ENCODE measurements at places on chromosomes 3 and 15. TPM values are rescaled to one million over a fixed set of nuclear protein-coding genes. Genes with fewer than 3 reads are reported as not detected.

Gene PGBD4
- 1.6 TPM for total RNA-seq

Gene CEMIP
- total RNA-seq = 249 TPM

Gene LMOD3
- total RNA-seq = not detected

Gene SERINC4
- total RNA-seq = not detected

Gene ADGRG7
- total RNA-seq = not detected

Gene TIGIT
- 0.18 TPM for total RNA-seq

Gene TM4SF1
- total RNA-seq = 299 TPM
